ENCODE measurements at places on chromosomes 7 and 10.

GRCh38 chr10:25451401-25451800 is 276.6 kb downstream of the GPR158 start:
- no peak for DNase-seq

- DNase-seq, result no peak
Measured at GRCh38 chr10:50367732-50368131, 116.4 kb upstream of the ASAH2 start.

GRCh38 chr7:36040679-36041078 is 112.4 kb upstream of the EEPD1 start:
- DNase-seq, result no peak

DNA sequence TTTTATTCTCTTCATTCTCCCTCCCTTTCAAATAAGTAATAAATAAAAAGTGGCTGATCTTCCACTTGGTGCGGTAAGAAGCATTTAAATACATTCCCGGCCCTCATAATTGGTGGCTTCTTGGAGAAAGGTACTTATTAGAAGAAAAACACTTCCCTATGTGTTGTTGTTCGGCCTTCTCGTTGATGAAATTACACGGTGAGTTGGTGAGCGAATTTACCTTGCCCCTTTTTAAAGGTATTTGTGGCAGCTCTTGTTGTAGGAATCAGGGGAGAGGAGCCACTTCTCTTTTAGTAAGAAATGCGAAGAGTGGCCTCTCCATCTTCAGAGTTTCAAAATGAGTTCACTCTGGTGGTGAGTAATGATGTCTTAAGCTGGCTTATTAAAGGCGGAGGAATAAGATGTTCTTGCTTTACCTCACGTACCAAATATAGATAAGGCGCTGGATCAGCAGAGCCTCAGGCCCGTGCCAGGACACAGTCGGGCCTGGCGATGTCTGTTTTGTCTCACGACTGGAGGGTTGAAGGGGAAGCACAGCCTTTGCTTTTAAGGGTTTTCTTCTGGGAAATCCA is 135.9 kb downstream of the CUX1 start:
- no peak for DNase-seq

- DNase-seq, result no peak
Measured at GRCh38 chr10:91616137-91616536, 16.7 kb downstream of the PPP1R3C start.

DNA sequence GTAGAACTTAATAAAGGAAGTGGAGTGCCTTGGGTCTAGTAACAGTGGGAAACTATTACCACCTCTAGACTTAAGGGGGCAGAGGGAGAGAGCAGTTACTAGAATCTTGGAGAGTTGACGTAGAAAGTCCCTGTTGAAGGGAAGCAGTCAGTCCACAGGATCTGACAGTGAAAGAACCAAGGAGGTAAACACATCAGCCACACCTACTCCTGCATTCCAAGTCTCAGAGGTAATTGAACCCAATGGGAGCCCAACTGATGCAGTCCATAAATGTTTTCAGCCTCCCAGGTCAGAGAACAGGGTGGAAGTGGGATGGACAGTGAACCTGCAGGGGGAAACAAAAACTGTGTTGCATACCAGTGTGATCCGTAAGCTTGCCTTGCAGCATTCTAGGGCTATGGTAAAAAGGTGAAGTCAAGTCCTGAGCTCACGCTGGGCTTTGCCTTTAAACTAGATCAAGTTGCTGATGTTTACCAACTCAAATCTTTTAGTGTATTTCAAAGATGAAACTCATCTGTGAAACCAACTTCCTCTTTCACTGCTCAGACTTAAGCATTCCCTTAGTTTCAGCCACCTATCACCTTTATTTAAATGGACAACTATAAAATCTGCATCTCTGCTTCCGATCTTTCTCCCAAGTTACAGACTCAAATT is 57.2 kb downstream of the SLC16A12 start:
- DNase-seq, result no peak

- no peak for DNase-seq
Measured at GRCh38 chr10:74011770-74012169, 13.9 kb downstream of the VCL start.

DNA sequence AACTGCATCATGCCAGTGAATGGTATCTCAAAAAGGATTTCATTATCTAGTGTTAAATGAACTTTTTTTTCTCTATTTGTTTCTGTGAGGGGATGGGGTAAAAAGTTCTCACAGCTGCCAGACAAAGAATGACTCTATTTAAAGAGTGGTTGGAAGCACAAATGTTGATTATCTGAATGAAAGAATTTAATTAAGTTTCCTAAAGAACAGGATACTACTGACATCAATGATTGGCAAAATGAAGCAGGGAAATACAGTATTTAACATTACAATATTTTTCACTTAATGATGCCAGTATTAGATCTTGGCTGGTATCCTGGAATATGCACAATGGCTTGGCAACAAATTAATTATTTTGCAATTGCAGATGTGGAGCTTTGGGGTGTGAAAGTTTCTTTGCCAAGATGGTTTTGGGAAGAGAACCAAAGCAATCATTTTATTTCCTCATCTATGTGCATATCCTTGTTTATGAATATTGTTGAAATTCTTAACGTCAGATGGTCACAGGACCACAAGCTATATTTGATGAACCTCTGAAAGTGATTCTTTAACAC is 336.8 kb downstream of the ARL4A start:
- DNase-seq, result no peak

DNA sequence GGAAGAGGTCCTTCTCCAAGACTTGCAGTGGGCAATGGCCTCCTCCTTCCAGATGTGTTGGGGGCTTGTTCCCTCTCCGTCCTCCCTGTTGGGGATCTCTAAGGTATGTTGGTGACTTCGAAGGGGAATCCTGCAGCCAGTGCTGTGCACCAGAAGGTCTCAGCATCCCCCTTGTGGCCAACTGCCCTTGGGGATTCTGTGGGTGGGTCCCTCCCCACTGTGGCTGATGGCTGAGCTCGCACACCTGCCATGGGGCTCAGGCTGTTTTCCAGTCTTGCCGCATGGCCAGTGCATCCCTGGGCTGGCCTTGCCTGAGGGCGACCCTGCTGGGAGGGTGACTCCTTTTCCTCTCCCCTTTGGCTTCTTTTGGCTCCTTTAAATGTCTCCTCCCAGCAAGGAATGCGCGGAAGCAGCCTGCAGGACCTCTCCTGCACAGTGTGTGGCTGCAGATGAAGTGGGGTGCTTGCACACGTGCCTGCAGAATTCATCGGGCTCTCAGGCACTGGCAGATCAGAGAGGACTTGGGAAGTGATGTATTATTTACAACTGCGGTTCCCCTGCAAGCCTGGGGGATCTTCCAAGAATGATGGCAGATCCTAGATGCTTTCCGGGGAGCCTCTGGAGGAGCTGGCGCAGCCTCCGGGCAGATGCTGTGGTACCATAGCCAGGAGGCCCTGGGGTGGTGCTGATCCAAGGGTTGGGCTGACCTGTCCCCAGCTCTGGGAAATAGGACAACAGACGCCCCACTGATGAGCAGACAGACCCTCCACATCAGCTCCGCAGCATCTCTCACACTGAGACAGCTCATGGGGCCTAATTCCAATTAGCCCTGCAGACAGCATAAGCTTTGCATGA is 410.0 kb downstream of the TCERG1L start:
- no peak for DNase-seq

GRCh38 chr7:122337011-122337410 is 32.5 kb upstream of the FEZF1 start:
- DNase-seq, result no peak

GRCh38 chr7:15457990-15458955 is 103.5 kb downstream of the AGMO start:
- DNase-seq, result no peak

DNA sequence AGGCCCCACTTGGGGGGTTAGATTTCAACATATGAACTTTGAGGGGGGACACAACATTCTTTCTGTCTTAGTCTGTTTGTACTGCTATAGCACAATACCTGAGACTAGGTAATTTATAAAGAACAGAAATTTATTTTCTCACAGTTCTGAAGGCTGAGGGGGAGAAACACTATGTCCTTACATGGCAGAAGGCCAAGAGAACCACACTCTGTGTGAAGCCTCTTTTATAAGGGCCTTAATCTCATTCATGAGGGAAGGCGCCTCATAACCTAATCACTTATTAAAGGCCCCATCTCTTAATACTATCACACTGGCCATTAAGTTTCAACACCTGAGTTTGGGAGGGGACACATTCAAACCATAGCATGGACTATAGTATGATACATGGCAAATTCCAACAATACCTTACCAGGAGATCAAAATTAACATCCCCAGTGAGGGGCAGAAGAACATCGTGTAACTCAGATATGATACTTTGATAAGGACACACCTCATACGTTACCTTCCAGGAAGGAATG is 9.3 kb upstream of the PDLIM1 start:
- DNase-seq, result no peak

- no peak for DNase-seq
Measured at GRCh38 chr7:21850531-21851285, 95.0 kb downstream of the CDCA7L start.

DNA sequence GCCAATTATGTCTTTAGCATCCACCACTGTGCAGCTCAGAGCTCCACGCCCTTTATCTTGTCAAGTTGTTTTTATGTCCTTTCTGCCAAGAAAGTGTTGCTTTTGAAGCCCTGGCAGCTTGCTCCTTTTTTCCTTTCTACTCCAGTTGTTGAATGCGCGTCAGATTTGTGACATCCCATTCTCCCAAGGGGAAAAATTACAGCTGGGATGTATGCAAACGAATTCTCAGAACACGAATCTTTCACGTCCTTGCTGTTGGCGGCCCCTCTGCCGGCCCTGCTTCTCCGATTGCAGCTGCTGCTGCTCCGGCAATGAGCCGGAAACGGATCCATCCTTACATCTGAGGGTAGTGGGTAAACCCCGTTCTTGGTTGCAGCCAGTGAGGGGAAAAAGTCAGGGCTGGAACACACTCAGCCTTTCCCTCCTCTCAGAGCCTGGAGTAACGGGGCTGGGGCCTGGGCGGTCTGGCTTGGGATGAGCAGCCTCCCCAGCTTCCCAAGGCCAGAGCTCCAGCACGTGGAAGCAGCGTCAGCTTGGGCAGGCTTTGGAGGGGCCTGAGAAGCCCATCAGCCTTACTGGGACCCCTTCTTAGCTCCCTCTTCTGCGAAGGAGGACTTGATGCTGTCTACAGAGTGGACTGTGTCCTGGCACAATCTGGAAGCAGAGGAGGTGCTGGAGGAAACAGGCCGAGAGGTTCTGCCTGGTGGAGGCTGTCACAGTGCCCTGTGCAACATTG is 79.0 kb upstream of the CHST15 start:
- DNase-seq, result no peak

DNA sequence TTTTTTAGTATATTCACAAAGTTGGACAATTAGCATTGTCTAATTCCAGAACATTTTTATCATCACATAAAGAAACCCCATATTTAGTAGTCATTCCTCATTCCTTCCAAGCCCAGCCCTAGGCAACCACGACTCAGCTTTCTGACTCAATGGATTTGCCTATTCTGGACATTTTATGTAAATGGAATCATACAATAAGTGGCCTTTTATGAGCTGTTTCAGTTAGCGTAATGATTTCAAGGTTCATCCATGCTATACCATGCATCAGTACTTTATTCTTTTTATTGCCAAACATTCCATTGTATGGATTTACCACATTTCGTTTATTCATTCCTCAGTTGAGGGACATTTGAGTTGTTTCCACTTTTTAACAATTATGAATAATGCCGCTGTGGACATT is 249.2 kb downstream of the DYNC1I1 start:
- no peak for DNase-seq

DNA sequence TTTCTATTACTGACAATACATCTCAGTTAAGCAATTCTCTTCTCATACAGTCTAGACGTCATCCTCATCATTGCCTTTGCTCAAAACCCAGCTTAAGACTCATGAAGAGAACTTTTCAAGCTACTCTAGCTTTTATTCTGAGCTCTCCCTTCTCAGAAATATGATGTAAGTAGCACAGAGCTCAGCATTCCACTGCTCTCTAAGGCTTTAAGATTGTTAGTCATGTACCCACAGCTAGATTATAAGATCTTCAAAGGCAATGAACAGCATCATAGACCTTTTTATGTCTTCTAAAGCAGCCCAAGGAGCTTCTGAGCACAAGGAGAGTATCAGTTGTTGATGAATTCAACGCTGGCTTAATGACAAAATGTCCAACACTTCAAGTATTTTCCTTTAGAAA is 119.3 kb downstream of the NRP1 start:
- no peak for DNase-seq

DNA sequence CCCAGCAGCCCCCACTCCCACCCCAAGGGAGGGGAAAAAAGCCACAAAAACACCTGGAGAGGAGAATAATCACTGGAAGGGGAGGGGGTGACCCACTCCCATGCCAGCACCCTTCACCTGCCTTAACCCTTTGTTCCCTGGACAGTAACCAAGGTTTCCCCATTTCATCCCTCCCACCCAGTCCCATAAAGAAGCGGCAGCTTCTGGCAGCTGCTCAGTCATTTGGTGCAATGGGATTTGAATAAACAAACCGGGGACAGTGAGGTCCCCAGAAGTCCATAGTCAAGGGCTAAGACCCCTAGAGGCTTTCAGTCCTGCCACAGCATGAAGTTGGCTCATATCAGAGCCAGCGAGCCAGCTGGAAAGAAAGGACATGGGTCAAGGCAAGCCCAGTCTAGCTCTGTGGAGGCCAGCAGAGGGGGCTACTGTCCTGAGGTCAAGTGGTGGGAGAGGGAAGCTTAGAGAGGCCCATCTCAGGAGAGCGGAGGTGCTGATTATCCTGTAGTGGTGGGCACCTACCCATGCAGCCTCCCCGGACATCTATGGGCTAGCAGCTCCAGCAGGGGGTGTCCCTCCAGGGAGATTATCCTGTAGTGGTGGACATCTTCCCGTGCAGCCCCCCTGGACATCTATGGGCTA is 58.9 kb upstream of the LBX1 start:
- DNase-seq, result no peak

GRCh38 chr7:130363026-130363847 is 17.1 kb upstream of the CPA1 start:
- DNase-seq, result no peak

- no peak for DNase-seq
Measured at GRCh38 chr7:142813226-142813625, 41.6 kb upstream of the EPHB6 start.

- DNase-seq, result no peak
Measured at GRCh38 chr7:98909487-98909886, 31.2 kb downstream of the TRRAP start.

- no peak for DNase-seq
Measured at GRCh38 chr10:58952747-58953466, 223.5 kb upstream of the PHYHIPL start.

GRCh38 chr7:48102530-48102929 is 13.5 kb downstream of the UPP1 start:
- DNase-seq, result no peak

GRCh38 chr7:128705891-128706333 is 33.2 kb upstream of the CALU start:
- no peak for DNase-seq

GRCh38 chr10:131906269-131906639 is 5.4 kb downstream of the PPP2R2D start:
- no peak for DNase-seq

GRCh38 chr7:29314148-29314547 is 119.6 kb downstream of the CHN2 start:
- DNase-seq, result no peak

DNA sequence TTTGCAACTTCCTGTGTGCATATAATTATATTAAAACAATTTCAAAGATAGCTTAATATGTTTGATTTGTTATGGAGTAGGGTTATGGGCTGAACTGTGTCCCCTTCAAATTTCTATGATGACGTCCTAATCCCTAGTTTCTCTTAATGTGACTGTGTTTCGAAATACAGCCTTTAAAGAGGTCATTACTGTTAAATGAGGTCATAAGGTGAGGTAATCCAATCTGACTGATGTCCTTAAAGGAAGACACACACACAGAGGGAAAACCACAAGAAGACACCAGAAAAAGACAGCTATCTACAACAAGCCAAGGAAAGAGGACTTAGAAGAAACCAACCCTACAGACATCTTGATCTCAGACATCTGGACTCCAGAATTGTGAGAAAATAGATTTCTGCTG is 407.4 kb downstream of the MAGI2 start:
- DNase-seq, result no peak

All from activated gamma-delta T cell (primary cell).